Stimulated activated CD4-positive, alpha-beta T cell treated with anti-CD3 and anti-CD28 coated beads, Interleukin-1b, Interleukin-23, amount 100 ng/mL, for 4 hours (primary cell): ENCODE measurements at places on chromosomes 2 and 18.

- no peak for DNase-seq
Measured at GRCh38 chr2:172596776-172597175, 40.9 kb downstream of the PDK1 start.

GRCh38 chr18:48547531-48547981, 8.7 kb downstream of the CTIF start:
- no peak for DNase-seq

GRCh38 chr18:54357082-54357659, 487 bp downstream of the STARD6 start:
- no peak for DNase-seq

DNA sequence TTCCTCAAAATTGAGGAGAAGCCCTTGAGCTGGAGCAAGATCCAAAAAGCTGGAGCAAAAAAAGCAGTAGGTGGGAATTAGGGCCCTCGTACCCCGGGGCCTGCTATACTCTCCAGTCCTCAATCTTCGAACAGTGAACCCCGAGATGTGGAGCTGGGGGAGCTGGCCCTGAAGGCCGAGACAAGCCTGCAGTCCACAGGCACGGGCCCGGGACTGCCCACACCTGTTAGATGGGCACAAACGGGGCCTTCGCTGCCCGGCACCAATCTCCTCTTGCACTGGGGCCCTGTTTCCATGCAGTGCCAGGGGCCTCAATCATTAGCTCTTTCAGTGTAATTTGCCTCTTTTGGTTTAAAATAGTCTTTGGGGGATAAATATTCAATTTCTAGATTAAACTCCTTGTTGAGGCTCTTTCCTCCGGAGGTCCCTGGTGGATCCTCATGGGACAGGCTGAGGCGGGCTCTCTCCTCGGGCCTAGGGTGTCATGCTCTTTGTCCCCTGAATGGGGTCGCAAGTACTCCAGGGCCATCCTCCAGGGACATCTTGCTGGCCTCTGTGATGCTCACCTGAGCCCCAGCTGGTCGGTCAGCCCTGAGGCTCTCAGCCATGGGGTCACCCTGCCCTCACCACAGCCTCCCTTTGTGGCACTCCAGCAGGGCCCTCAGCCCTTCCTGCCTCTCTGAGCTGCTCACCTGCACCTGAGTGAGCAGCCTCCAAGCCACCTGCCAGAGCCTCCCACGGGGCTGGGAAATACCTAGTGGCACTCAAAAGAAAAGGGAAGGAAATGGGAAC, 223.6 kb downstream of the ALPK2 start:
- no peak for DNase-seq

- no peak for DNase-seq
Measured at GRCh38 chr2:49577041-49577440, 422.7 kb upstream of the FSHR start.

DNA sequence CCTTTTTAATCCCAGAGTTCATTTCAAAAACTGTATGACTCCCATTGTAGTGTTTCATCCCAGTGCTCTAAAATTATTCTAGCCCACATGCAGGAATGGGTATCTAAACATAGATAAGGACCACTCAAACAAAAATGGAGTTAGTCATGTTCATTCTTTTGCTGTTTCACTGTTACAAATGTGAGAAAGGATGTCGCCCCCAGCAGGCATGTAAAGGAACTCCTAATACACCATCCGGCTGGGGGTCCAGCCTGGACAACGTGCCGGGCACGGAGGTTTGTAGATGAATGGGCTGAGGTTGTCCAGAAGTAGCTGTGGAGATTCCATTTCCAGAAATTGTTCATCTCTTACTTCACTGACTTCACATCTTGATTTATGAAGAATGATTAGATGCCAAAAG, 101.9 kb upstream of the RAB12 start:
- DNase-seq = no peak

DNA sequence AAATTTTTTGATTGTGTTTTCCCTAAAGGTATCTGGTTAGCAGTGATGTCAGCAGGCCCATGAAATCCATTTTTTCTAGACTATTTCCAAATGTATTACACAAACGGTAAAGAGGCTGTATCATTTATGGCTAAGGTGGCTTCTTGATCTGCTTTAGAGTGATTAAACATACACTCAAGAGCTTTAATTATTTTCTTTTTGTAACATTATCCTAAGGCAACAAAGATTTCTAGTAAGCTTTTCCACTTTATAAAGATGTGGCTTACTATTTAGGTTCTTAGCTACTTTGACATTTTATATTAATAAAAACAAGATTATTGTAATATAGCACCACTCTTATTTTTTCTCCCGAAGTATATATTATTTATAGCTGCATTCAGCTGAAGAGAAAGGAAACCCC, 16.5 kb downstream of the MFF start:
- no peak for DNase-seq

GRCh38 chr2:127857265-127857808, 618 bp downstream of the POLR2D start:
- no peak for DNase-seq

DNA sequence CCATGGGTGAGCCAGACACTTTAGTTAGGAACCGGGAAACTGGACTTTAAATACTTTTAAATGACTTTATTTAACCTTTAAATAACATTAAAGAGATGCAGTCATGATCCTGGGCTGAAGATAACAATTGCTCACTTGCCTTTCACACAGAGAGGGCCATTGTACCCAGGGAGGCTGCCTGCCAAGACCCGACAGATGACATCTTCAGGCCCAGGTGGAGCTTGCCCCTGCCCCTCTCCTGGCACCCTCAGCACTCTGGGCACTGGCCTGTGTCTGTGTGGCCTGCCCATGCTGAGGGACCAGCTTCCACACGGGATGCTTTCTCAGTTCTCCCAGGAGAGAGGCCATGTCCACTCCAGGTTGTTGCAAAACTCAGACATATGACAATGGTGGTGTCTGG, 216.4 kb upstream of the MYT1L start:
- no peak for DNase-seq

DNA sequence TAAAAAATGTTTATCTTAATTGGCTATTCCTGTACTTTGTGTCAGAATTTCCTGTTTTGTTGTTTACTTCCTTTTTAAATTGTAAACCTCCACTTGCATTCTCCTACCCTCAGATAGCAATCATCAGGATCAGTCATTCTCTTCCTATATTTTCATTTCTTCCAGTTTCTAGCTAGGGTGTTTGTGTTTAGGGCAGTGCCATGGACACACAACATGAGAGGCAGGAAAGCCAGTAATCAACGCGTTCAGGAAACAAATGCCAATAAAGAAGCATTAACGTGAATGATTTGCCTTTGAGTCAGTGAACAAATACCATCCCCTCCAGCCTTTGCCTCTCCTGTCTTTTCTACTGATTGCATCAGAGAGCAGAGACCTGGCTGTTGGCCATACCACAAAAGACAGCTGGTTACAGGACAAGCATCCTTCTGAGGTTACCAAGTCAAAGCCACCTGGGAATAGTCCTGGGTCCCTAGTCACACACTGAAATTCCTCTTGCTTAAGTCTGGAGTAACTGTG, 56.7 kb upstream of the FHL2 start:
- no peak for DNase-seq

DNA sequence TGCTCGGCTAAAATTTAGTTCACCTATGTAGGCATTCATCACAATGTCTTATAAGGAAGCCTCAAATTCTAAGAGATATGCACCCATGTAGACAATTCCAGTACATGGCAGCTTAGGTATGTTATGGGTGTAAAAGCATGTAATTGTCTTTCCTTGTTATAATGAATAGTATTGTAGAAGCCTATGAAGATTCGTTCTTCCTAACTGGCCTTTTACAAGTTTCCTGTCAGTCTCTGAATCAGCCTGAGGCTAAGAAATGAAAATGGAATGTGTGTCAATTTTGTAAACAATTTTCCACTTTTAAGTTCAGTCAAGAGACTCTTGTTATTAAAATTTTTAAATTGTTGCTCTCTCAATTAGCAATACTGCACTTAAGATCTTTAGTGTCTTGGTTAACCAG, 189.9 kb upstream of the GALNT5 start:
- no peak for DNase-seq

DNA sequence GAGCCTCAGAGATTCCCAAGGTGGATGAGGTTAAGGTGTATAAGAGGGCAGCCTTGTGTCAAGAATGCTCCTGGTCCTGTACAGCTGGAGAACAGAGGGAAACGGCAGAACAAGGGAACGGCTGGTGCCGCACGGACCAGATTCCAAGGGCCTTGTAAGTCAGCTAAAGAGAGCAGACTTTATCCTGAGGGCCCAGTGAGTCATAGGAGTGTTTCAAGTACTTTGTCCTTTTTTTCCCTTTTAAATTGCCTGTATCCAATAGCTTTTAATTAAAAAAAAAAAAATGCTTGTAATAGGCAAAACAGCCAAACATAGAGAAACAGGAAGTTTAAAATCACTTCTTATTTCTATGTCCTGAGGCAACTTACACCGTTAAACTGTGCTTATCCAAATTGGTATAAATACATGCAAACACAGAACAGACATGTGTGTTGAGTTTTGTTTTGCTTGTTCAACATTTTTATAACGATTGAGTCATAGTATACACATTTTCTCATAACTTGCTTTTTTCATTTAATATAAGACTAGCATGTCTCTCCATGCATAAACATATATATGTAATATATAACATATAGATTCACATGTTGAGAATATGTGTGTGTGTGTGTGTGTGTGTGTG, 42.1 kb upstream of the EVA1A start:
- DNase-seq = no peak

- DNase-seq = no peak
Measured at GRCh38 chr2:88071365-88071764, 3.7 kb downstream of the SMYD1 start.

- DNase-seq = no peak
Measured at GRCh38 chr2:64354857-64355680, 98.9 kb upstream of the LGALSL start.

DNA sequence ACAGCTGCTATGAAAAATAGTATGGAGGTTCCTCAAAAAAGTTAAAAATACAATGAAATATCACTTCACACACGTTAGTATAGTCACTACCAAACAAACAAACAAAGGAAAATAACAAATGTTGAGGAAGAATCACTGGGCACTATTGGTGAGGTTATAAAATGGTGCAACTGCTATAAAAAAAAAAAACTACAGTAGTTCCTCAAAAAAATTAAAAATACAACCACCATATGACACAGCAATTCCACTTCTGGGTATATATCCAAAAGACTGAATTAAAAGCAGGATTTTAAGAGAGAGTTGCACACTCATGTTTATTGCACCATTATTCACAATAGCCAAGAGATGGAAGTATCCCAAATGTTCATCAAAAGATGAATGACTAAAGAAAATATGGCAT, 80.9 kb upstream of the POU3F3 start:
- DNase-seq = no peak

- no peak for DNase-seq
Measured at GRCh38 chr2:65366595-65367125, 65.7 kb downstream of the SPRED2 start.

DNA sequence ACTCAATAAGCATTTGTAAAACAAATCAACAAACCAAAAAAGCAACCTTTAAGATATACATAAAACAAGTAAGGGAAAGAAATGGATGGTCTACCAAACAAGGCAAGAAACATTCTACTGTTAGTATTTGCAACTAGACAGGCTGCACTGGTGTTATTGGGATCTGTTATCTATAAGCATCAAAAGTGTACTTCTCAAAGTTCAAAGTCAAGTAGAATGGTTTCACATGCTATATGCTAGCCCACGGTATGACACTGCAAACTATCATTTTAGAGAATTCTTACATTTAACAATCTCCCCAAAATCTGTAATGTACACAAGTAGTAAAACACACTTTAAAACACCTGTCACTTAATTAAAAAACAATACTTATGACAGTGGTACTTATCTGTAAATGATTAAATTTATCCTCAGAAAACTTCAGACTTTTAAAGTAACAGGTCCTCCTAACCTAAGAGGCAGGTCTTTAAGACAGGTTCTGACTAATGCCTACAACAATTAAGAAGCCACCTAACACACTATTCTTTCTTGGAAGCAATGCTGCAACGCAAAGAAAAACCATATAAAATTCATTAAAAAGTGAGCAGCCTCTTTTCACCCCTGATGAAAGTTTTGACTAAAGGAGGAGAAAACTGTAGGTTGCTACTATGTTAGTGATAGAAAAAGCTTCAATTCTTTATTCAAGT, 34.8 kb downstream of the SMAD2 start:
- no peak for DNase-seq

- DNase-seq = no peak
Measured at GRCh38 chr2:16400127-16400623, 265.5 kb downstream of the CYRIA start.

GRCh38 chr2:215528555-215528954, 92.7 kb upstream of the FN1 start:
- no peak for DNase-seq

DNA sequence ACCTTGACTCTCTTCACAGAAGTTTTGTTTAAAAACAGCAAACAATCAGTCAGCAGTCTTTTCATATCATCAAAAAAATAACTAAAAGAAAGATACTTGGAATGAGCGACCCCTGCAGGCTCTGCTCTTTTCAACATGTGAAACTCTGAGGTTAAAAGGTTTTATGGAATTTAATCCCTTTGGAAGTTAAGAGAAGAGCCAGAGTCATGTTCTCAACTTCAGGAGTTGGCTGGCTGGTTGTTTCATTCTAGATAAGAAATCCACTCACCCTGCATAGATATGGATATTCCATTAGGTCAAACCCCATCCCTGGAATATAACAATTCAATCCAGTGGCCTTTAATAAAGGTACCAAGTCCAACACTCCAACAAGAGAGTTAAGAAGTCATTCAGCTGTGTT, 115.6 kb upstream of the RMDN2 start:
- DNase-seq = no peak

- DNase-seq = no peak
Measured at GRCh38 chr18:39523281-39523680, 1957.7 kb upstream of the CELF4 start.

GRCh38 chr2:121034551-121034950, 250.5 kb downstream of the TFCP2L1 start:
- no peak for DNase-seq

GRCh38 chr18:48320639-48320945, 88.6 kb downstream of the ZBTB7C start:
- no peak for DNase-seq

DNA sequence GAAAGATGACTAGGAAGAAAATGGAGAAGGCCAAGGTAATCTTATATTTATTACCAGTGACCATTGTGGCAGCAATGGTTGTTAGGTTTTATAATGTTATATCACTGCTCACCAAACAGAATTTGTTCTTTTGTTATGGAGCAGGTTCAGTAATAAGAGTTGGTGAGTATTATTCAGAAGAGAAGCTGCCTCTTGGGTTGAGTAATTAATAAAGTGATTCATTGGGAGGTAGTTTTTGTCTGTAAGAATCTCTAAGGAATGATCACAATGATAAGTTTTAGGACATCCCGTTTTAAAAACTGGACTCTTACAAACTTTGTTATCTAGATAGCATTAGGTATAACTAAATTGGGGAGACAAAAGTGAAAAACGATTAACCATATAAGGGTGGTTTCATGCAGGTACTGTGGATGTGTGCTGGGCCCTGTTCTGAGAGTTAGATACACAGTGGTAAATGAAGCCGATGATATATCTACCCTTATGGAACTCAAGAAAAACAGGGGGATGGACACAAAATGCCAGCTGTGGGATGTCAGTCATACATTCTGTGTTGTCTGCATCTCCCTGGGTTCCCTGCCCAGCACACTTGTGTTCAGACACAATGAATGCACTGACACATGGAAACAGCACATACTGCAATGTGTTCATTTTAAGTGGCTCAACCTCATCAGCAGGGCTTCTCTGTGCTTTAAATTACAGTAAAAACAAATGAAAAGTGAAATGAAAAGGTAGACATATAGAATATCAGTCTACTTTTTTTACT, 7.5 kb downstream of the MAP4K4 start:
- no peak for DNase-seq
